ENCODE measurements at places on chromosomes 7 and 10.

GRCh38 chr7:37349979-37350590, 98.6 kb downstream of the ELMO1 start:
- DNase-seq: no peak

GRCh38 chr7:107105591-107106245, 61.2 kb downstream of the PRKAR2B start:
- no peak for DNase-seq

DNA sequence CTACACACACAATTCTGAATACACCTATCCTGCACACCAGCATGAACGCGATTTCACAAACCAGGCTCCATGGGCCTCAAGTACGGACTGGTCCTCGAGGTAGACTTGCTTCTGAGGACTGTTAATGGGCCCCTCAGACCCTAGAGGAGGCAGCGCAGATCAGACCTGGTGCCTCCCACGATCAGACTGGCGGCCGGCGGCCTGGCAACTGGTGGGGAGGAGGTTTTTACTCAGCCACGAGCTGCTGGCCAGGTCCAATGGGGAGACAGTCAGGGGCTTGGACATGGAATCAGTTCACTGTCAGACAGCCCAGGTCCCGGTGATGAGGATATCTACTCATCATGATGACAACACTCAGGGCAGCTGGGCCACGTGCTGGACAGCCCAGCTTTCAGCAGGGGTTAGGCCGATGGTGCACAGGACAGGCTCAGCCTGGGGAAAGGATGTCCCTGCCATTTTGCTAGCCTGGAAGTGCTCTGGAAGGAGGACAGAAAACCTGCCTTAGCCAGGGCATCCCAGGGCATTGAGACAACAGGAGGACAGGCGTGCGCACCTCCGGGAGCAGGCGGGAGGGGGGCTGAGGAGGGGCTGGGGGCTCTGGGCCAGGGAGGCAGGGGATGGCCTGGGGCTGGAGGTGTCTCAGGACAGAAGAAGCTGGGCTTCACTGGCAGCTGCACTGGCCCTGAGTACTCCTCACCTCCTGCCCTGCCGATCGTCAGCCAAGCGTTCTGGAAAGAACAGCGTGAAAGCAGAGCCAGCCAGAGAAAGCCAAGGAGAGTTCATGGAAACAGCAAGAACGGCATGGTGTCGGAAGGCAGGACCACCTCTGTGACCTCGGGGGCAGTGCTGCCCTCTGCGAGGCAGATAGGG, 48.0 kb upstream of the RASGEF1A start:
- DNase-seq: no peak

GRCh38 chr7:25665903-25666670, 437.8 kb upstream of the NPVF start:
- DNase-seq: no peak

DNA sequence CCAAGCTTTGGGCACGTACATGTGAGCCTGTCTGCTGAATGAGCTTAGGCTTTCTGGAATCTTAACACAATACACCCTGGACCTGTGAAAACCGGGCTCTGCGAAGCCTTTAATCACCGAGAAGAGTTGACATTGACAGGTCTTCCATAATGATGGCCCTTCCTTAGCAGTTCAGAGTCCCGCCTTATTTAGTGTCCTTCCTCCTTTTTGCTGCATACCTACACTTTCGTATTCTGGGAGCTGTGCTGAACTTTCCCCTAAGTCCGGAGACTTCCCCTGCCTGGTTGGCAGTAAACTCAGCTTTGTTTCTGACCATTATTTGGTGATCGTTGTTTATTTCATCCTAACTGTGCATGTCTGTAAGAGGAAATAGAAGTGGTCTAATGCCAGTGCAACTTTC, 212.0 kb downstream of the CAMK1D start:
- DNase-seq: no peak

- peak; percentile 32 for DNase-seq
These were observed 700.7 kb downstream of the AUTS2 start for GRCh38 chr7:70298780-70299471.

DNA sequence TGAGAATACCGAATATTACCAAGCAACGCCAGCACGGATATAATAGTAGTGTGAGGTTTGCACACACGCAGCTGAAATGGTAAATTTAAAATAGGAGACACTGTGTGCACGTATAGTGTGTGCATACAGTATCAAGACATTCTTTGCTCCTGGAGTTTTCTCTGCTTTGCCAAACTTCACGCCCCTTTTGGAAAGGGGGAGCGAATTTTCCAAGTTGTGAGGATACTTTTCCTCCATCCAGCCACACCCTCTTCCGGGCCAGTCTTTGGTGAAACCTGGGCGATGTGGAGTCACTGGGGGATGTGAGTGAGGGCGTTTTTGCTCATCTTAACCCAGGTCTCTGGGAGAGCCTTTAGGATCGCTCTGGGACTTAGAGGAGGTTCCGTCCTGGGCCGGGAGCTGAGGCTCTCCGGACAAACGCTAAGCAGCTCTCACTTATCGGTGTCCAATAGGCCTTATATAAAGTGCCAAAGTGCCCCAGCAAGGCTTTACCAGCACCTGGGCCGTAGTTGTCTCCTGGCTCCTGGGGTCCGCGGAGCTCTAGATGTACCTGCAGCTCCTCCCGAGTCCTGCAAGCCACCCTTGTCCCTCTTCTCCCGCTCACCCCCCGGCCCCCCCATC, 160.0 kb upstream of the MKI67 start:
- no peak for DNase-seq

- DNase-seq: no peak
These were observed 62.4 kb upstream of the ANTXRL start for GRCh38 chr10:46224414-46224682.

- no peak for DNase-seq
These were observed 34.0 kb downstream of the DUSP5 start for GRCh38 chr10:110531687-110532086.

DNA sequence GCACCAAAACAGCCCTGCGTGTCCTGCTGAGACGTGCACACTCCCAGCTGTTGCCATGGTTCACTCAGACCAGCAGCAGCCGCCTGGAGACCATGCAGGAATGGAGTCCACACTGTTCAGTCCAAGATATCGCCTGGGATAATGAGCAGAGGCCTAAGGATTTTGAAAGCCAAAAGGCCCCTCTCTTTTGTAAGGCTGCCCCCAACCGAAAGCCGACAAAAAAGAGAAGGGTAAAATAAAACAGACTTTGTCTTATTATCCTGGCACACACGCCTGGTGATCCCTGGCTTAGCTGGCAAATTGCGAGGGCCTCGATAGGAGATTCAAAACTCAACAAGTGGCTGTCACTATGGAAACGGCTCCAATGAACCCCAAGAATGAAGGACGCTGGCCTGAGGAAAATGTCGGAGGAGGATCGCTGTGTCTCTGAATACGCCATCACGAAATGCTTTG, 263.6 kb downstream of the SKIDA1 start:
- DNase-seq: no peak

DNA sequence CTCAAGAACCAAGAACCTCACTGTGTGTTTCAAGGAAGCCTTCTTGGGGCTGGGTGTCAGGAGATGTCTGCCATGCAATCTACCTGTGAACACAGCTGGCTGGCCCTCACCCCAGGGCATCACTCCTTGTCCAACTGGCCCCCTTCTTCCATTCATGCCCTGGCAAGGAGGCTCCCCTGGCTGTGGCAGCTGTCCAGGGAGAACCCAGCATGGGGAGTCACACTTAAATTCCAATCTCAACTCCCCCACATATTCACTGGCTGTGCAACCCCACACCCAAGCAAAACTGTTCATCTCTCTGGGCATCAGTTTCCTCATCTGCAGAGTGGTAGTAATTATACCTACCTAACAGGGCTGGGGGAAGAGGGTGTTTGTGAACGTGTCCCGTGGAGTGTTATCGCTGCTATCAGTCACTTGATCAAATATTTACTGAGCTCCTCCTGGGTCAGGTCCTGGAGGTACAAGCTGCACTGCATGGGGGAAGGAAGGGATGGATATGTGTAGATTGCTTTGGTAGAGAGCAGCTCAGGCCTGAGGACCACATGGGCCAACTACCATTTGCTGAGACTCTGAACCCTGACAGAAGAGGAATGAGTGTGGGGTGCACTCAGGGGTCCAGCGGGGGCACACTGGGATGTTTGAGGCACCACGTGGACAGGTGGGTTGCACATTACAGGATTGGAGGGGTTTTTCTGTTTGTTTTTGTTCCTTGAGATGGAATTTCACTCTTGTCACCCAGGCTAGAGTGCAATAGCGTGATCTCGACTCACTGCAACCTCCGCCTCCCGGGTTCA, 2.1 kb upstream of the GPRIN2 start:
- DNase-seq: peak; percentile 4

DNA sequence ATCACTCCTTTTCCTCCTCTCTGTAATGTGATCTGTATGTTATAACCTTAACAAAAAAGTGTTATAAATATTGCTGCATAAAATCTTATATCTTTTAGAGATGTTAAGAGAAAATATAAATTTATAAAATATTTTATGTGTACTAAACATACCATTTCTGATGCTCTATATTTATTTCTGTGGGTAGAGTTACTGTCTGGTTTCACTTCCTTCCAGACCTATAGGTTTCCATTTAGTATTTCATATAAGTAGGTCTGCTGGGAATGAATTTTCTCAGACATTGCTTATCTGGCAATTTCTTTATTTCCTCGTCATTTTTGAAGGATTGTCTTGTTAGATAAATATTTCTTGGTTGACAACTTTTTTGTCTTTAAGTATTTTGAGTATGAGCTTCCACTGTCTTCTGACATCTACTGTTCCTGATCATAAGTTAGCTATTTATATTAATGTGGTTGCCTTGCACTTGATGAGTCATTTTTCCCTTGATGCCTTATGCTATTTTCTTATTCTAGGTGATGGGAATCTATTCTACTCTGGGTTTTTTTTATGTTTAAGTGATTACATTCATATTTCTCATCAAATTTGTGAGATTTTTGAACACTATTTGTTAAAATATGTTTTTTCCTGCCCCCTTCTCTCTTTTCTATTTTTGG, 11.2 kb upstream of the THSD7A start:
- DNase-seq: no peak

DNA sequence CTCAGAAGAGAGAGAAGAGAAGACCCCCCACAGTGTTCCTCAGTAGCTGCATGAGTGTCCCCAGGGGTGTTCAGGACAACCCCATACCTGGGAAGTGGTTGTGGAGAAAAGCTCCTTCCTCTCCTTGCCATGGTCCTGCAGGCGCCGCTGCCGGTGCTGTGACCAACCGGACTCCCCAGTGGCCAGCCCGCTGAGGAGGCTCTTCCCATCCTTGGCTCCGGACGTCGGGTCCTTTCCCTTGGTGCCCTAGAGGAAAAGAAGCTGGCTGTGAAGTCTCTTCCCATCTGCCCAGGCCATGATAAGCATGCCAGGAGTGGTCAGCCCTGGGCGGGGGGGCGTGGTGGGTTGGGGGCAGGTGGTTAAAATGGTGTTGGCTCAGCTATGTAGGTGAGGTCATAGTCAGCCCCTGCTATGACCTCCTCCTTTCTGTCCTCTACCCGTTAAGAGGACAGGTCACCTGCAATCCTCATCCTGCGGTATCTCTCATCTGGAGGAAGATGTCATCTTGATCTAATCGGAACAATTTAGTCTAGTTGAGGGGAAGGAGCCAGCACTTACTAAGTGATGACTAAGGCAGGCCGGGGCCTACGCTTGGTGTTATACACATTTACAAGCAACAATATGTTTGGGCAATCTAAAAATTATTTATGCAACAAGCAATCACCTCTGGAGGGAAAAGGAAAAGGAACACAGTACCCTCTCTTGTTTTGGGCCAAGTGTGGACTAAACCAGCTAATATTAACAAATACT, 13.2 kb downstream of the WDR91 start:
- no peak for DNase-seq

- DNase-seq: no peak
These were observed 68.5 kb downstream of the LRRC4 start for GRCh38 chr7:127962589-127963361.

DNA sequence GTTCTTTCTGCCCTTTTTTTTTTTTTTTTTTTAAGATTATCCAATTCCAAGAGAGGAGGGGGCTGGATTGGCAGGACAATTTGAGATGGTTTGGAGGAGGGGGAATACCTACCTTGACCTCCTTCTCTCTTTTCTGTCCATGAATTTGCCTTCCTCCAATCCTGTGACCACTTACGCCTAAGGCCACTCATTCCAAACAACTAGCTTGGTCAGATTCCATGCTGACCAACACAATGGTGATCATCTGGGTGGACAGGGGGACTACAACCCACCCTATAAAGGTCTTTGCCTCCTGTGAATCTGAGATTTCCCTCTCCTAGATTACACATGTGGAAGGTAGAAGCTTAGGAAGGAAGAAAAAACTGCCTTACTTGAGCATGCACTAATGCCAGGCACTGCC, 2.3 kb upstream of the LDB1 start:
- DNase-seq: no peak

DNA sequence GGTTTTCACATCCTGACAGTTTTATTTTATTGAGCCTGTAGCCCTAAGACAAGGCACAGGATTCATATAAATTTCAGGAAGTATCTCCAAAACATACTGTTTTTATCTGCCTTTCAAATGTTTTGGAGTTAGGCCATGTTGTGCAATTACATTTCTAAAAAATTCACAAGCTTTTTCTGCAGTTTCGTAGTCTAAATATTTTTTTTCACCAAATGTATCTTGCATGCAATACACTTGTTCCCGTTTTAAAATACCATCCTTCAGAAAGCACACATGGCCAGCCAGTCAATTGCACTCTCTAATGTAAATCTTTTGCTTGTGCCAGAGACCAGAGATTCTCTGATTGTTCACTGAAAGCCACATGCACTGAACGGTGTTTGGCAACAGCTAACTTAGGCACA, 161.5 kb upstream of the PRKCQ start:
- no peak for DNase-seq

GRCh38 chr7:35727571-35727970, 32.6 kb upstream of the HERPUD2 start:
- no peak for DNase-seq

DNA sequence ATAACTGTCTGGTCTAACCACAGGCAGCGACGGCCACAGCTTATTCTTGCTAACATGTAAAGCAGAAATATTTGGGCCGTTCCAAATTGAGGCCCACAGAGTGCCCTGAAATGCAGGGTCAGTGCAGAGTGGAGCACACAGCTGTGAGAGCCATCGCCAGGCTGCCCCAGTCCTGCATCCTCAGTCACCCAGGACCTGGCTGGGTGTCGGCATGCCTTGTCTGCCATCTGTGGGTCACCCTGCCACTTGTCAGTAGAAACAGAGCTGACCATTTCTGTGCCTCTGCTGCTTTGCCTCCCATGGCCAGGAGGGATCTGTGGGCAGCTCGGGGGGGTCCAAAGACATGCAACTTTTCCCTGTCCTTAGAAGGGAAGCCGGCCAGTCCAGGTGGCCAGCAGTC, 57.3 kb upstream of the BTBD16 start:
- no peak for DNase-seq

- no peak for DNase-seq
These were observed 770.4 kb downstream of the TNS3 start for GRCh38 chr7:46811529-46811928.

GRCh38 chr7:137768366-137768765, 78.4 kb downstream of the DGKI start:
- DNase-seq: no peak

DNA sequence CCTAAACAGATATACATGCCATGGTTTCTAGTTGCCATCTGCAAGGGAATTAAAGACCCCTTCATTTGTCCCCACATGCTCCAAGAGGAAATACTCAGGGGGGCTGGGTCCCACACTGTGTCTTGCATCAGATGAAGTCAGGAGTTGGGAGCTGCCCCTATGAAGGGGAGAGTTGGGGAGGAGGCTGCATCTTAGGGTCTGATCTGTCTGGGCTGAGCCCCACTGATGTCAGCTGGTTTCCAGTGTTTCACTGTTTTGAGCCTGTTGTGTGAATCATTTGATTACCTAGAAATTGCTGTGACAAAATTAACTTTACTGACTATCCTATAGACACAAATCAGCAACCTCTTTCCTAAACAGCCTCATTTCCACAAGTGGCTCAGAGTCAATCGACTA, 4.9 kb upstream of the ADCY1 start:
- DNase-seq: no peak

- no peak for DNase-seq
These were observed 263.6 kb upstream of the AUTS2 start for GRCh38 chr7:69334701-69335100.
